Activated naive CD4-positive, alpha-beta T cell treated with anti-CD3 and anti-CD28 coated beads, Interleukin-2, amount 50 U/mL, for 72 hours (primary cell): ENCODE measurements at places on chromosomes 5 and 9. TPM values are rescaled to one million over a fixed set of nuclear protein-coding genes. Genes with fewer than 3 reads are reported as not detected.

SPINK6 gene
- not detected for total RNA-seq

MYMK gene
- total RNA-seq, result not detected

CDKN2B-AS1 gene
- not detected for total RNA-seq

MTX3 gene
- 10.4 TPM for total RNA-seq

ADAMTS2 gene
- not detected for total RNA-seq
